GM23338 (cell line): ENCODE measurements at places on chromosomes 3 and 15.

- no peak for DNase-seq
These were observed 23.2 kb downstream of the LIPC start for GRCh38 chr15:58454950-58455401.

DNA sequence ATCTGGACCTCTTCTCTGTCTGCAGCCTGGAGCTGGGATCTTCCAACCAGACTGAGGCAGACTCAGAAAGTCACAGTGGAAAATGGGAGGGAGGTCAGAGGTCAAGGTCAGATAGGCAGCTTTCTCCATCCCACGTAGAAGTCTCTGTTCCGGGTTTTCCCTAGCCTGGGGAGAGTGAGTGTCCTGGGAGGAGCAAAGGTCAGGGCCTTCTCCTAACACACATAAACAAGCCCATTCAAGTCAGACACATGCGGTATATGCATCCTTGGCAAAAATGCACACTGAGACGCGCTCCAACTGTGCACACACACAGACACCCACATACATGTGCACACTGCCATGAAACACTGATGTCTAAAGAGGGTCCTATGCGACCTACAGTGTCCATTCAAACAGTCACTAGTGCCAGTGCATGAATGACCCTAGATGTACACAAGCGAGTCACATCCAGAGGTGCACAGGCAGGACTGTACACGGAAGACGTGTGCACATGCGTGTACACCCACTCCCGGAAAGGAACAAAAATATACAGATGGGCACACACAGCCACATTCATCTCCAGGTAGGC lies 681 bp downstream of the TWF2 start:
- DNase-seq, result peak; percentile 49

- DNase-seq, result no peak
These were observed 55.2 kb downstream of the IQSEC1 start for GRCh38 chr3:13018043-13018451.

DNA sequence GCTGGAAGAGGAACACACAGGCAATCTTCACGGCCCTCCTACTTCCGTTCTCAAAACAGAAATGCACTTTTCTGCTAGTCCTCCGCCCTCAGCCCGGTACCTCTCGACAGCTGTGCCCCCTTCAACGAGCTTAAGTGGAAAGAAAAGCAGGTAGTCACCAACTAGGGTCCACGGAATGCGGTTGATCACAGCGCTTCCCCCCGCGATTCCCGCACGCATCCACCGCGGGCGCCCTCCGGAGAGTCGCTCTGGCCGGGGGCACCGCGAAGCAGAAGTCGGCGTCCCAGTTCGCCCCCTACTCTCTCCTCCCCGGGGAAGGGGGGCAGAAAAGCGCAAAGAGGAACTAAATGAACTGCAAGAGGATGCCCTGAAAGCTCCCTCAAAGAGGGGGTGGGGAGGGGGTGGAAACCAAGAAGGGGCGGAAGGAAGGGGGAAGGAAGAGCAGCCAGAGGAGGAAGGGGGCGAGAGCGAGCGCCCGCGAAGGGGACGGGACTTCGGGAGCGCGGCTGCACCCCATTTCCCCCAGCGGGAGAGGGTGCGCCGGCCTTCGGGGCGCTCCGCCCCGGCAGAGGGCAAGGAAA lies 738 bp downstream of the ACAP2 start:
- peak; percentile 65 for DNase-seq

DNA sequence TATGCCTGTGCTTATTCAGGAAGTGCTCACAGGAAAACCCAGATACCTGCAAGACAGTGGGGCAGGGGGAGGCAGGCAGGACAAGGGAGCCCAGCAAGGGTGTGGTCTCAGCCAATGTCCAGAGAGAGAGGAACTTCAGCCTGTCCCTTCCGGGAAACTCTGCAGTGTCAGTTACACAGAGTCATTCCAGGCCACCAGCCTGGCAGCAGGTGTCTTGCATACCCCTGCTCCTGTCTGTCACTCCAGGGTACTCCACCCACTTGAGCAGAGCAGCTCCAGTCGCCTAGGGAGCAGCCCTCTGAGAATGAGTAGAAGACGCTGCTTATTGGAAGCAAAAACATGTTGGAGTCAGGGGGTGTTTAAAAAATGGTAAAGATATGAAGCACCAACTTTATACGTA lies 431.2 kb upstream of the RGMA start:
- peak; percentile 45 for DNase-seq

DNA sequence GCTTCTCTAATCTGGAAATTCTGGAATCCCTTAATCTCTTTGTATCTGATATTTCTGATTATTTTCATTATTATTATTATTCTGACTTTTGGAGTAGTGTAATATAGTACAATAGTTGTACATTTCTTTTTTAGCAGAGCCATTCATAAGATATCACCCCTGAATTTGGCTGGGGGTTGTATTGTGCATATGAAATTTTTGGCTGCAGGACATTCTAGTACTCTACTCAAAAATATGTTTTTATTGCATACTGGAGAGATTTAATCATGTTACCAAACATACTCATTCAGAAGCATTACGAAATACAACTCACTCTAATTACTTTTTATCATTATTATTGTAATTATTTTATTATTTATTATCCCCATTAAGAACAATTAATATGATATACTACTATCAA lies 589.7 kb upstream of the KCNMB2 start:
- no peak for DNase-seq

DNA sequence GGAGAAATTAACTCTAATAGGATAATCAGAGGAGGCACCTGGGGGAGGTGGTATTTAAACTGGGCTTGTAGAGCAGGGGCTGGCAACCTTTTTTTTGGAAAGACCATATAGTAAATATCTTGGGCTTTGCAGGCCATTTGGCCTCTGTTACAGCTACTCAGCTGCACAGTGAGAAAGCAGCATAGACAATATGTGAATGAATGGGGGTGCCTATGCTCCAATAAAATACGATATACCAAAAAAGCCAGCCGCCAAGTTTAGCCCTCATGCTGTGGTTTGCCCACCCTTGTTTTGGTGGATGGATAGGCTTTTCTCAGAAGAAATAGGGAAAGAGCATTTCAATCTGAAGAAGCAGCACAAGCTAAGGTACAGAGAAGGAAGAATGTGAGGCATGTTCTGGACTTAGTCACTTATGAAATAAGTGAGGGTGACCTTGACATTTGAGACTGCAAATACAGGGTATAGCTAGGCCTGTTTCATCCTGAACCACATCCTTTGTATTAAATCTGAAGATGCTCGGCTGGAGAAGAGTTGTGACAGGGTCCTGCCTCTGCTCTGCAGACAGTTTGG lies 131.0 kb upstream of the NR2E3 start:
- no peak for DNase-seq

- DNase-seq, result no peak
These were observed 17.1 kb downstream of the ARHGAP31 start for GRCh38 chr3:119311081-119311925.

GRCh38 chr15:98421419-98422129 lies 226.8 kb upstream of the IGF1R start:
- peak; percentile 91 for DNase-seq

DNA sequence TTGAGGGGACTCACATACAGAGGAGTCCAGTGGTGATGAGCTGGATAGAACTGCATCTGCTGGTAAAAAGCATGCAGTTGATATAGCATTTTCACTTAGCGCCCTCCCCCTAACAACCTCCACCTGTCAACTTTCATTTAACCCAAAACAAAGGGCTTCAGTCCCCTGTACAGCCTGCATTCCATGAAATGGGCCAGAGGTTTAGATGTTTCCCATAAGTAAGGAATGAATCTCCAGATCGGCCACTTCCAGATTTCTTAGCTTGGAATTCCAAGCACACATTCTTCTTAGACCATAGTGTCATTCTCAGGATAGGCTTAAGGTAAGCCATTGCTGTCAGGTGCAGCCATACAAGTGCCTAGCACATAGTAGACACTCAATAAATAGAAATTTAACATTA lies 32.9 kb upstream of the BFSP2 start:
- no peak for DNase-seq

GRCh38 chr15:78640527-78641101 lies 396 bp downstream of the CHRNB4 start:
- DNase-seq, result peak; percentile 47

- peak; percentile 52 for DNase-seq
These were observed 26.9 kb upstream of the GOLGA8B start for GRCh38 chr15:34610354-34610753.

DNA sequence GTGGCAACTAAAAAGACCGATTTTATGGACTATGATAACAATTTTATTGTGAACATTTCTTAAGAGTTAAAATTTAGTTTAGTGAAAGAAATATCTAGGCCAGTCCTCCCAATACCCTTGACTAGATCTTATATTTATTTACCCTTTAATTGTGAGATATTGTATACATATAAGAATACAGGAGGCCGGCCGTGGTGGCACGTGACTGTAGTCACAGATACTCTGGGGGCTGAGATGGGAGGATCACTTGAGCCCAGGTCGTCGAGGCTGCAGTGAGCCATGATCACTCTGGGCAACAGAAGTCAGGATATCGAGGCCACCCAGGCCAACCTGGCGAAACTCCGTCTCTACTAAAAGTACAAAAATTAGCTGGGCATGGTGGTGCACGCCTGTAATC lies 756 bp upstream of the RMDN3 start:
- peak; percentile 18 for DNase-seq

GRCh38 chr3:177804032-177804431 lies 606.8 kb upstream of the TBL1XR1 start:
- no peak for DNase-seq

- DNase-seq, result no peak
These were observed 69.6 kb upstream of the ATP10A start for GRCh38 chr15:25932696-25933095.

- DNase-seq, result no peak
These were observed 10.4 kb upstream of the FMN1 start for GRCh38 chr15:33204926-33205325.

DNA sequence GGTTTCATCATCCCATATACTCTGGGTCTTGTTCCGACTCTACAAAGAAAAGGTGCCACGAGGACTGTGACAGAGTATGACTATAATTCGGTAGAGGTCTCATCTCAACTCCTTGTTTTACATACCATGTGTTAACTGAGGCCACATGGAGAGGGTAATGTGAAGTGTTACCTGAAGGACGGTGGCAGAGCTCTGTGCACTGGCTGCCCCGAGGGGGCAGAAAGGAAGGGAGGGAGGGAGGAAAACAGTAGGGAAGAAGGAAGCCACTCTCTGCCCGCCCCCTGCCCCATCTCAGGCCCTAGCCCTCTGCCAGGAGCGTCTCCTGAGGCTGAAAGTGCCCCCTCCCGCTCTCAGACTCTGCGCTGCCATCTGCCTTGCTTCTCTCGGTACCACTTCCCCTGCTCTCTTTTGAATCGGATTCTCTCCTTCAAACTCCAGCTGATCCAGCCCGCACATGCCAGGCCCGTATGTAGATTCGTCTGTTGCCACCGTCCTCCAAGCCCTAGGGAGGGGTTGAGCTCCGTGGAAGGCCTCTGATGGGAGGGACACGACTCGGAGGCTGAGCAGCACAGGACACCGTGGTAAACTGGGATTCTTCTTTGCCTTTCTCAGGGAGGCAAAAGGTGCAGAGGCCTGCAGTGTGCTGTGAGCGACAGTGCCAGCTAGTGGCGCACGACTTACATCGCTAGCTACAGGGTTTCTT lies 70.5 kb upstream of the ATP10A start:
- DNase-seq, result peak; percentile 90

- DNase-seq, result no peak
These were observed 152.7 kb downstream of the SUCNR1 start for GRCh38 chr3:152026033-152026556.

DNA sequence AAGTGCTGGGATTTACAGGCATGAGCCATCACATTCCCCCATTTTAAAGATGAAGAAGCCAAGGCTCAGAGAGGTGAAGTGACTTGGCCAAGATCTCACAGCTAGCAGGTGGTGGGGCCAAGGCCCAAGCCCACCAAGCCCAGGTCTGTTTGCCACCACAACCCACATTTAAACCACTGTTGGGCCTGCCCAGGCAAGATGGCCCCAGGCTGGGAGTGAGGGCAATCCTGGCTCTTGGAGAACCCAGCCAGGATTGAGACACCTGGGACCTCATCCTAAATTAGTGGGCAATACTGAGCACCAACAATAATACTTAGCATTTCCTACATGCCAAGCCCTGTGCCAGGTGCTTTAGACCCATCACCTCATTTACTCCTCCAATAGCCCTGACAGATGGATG lies 6.9 kb downstream of the IGDCC3 start:
- DNase-seq, result no peak

GRCh38 chr3:127339928-127340861 lies 52.3 kb upstream of the PRR20G start:
- DNase-seq, result peak; percentile 11

GRCh38 chr15:89837830-89838178 lies 23.2 kb upstream of the ANPEP start:
- DNase-seq, result no peak

DNA sequence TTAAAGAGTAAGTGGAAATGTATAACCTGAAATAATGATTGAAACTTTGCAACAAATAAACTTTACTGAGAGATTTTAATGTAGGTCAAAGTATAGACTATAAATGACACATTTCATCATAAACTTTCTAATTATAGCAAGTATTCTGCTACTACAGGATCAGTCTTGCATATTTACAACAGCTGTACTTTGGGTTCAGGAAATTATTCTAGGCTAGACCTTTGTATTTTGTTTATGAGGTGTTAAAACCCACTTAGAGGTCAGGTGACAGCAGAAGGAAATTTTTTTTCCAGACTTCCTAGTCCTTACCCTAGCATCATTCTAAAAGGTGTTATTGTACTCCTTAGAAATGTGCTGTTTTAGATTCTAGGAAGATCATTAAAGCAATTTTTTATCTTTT lies 2.3 kb downstream of the RNF7 start:
- DNase-seq, result no peak

DNA sequence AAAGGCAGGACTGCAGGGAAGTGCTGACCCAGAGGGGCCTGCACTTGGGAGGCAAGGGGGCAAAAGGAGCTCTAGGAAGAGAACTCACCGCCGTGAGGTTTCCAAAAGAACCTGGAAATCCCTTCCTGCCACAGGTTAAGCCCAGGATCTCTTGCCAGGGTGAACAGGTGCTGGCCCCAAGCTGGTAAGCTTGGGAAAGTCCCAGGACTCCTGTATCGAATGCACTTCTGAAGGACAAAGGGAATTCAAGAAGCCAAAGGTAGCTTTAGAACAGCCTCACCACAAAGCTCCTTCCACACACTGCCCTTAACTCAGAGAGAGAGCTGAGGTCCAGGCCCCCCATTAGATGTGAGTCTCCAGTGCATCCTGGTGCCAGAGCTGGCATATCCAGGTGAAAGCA lies 11.9 kb upstream of the SKIC8 start:
- DNase-seq, result no peak

- no peak for DNase-seq
These were observed 166.4 kb downstream of the SUCNR1 start for GRCh38 chr3:152039887-152040286.

DNA sequence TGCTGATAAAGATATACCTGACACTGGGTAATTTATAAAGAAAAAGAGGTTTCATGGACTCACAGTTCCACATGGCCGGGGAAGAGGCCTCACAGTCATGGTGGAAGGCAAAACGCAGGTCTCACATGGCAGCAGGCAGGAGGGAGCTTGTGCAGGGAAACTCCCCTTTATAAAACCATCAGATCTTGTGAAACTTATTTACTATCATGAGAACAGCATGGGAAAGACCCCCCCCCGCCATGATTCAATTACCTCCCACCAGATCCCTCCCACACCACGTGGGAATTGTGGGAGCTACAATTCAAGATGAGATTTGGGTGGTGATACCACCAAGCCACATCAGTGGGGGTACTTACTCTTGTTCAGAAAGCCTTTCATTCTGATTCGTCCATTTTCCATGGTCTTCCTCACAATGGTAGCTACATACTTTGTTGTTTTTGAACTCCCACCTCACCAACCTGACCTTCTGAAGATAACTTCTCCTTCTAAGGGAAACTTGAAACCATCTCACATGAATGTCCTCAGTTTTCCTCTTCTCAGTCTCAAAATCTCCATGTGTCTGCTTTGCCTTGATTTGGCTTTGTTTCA lies 275.6 kb upstream of the PROK2 start:
- DNase-seq, result no peak

GRCh38 chr3:107013641-107014040 lies 363.6 kb upstream of the CCDC54 start:
- DNase-seq, result no peak
